ENCODE measurements at places on chromosomes 7 and 10.

DNA sequence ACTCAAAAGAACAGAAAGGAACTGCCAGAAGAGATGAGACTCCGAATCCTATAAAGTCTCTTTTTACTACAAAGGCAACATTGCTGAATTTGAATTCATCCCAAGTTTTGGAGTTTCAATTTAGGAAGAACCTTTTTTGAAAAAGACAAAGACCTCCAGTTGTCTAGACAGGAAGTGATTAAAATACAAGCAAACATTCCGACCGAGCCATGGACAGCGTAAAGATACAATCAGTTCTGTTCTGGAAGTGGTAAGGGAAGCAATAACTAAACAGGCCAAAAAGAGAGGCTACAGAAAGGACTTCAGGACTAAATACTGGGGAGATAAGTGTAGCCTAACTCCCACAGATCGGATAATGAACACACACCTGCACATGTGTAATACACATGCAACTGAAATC is 101.0 kb downstream of the SMURF1 start:
- DNase-seq = no peak

- no peak for DNase-seq
Measured at GRCh38 chr10:106392778-106393177, 771.7 kb downstream of the SORCS1 start.

- no peak for DNase-seq
Measured at GRCh38 chr10:124552691-124553276, 91.2 kb downstream of the LHPP start.

- DNase-seq = no peak
Measured at GRCh38 chr7:47268851-47269836, 312.8 kb downstream of the TNS3 start.
